ENCODE measurements at places on chromosomes 1 and 21.
A peak's percentile ranks its signal among the peaks of the same experiment; 100 is the strongest.

DNA sequence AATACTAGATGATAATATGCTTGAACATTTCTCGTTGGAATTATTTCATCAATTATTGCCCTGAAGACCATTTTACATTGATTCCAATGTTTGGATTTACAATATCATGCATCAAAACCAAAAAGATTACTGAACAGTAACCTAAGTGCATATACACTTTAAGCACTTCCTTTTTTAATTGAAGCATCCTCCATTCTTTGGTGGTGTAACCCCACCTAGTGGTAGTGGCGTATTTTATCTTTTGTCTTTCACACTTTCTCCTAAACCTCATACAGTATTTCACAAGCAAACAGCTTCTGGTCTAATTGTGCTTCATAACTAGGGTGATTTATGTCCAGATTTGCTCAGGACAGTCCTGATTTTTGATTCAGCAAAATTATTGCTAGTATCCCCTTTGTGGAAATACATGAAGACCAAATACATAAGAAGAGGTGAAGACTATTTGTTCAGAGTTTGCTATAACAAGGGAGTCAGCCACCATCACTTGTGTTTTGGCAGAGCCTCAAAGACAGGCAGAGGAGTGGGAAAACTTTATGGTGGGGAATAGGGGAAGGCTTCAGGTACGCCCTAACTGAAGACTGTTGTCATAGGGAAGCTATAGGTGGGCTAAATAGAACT lies 3.4 kb upstream of the NVL start:
- DNase-seq, result no peak

DNA sequence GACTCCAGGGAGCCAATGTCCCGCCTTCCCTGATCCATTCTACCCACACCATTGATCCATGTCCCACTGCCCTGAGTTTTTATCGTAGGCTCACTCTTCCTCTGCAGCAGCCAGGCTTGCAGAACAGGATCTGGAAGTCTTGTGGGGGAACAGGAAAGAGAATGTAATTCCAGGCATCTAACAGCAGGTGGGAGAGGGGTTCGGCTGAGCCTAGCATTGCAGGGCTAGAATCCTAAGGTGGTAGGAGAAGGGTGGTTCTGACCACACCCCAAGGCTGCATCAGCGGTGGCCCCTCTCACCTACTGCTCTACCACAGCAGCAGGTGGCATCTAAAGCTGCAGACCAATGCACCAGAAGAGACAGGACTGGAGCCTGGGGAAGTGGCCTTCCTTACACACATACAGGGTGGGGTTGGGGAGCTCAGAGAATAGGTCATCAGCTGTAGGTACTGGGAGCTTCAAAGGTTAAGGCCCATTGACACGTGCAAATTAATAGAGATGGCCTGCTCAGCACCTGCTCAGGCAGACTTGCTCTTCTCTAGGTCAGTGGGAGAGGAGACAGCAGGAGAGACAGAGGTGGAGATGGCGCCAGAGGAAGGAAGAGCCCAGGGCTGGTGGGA lies 20.5 kb downstream of the KNCN start:
- DNase-seq, result no peak

GRCh38 chr1:25684216-25684965 lies 67.8 kb downstream of the MAN1C1 start:
- no peak for DNase-seq

DNA sequence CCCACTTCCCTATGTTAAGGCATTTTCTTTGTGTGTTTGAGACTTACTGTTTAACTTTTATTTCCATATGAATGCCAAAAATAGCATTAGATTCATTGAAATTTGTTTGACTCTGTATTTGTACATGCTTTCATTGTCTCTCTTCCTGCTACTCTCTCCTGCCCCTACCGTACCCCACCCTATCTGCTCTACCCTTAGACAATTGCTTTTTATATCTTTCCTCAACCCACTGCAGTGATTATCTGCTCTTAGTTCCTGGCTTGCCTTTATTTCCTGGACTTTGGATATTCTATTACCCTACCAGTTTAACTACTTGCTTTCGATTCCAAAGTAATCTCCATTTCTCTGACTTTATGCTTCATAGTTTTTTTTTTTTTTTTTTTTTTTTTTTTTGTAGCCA lies 10.5 kb downstream of the RAVER2 start:
- DNase-seq, result no peak

DNA sequence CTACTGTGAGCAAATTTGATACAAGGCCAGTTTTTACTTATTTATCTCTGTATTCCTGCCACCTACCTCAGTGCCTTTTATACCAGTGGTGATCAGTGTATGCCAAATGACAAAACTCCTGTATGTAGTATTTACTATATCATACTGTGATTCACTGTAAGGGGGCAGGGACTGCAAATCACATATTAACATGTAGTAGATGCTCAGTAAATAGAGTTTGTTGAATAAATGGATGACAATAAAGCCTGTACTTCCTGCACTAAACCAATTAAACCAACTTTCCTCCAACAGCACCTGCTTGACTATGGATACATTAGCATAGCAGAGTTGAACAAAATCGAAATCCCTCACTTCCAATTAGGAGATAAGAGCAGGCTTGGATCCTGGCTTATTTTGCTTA lies 73.3 kb upstream of the C1orf87 start:
- no peak for DNase-seq

- DNase-seq, result no peak
Measured at GRCh38 chr1:61808968-61809367, 66.7 kb downstream of the PATJ start.

DNA sequence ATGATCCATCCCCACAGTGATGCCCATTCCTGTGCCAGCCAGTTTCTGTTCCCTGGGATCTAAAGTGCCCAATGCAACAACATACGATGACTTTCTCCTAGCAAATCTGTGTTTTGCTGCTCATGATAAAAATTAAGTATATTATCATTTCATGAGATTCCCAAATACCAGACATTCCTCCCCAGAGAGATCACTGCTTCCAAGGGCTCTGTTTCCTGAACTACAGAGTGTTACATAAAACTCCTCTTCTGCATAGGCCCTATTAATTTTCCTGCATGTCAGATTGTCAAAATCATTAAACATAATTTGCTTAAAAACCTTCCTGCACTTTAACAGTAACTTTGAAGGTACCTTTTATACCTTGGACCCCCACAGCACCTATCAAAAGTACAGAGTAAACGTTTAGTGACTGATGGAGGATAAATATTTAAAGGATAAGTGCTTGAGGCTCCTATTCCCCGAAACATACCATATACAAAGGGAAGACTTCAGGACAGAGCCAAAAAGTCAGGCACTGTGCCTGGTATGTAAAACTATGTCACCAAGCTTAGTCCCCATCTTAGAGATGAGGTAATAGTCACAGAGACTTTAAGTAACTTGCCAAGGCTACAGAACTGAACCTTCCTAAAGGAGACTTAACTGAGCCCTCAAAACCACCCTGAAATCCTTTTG lies 50.2 kb downstream of the SLC25A24 start:
- no peak for DNase-seq

GRCh38 chr1:60245324-60245723 lies 171.8 kb upstream of the C1orf87 start:
- no peak for DNase-seq

DNA sequence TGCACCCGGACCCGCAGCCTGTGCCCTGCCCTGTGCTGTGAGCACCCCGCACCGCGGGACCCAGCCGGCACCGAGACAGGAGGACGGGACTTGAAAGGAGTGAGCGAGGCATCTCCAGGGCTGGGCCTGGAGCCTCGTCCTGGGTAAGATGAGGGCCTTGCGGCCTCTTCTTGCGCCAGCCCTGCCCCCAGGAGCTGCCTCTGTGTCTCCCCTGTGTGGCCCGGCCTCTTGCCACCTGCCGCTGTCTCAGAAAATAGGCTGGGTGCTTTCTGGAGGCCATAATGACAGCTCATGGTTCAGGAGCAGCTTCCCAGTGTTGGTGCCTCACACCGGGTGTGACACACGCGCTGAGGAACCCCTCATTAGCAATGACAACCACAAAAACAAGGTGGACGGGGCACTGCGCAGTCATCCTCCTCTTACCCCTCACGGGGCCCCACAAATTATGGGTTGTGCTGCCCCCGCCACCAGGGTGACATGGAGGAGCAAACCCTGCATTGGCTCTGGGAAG lies 161.5 kb upstream of the C1orf174 start:
- DNase-seq, result no peak

GRCh38 chr1:62038594-62039284 lies 155.9 kb upstream of the L1TD1 start:
- DNase-seq, result no peak

- no peak for DNase-seq
Measured at GRCh38 chr1:228812961-228813360, 77.7 kb downstream of the RHOU start.

DNA sequence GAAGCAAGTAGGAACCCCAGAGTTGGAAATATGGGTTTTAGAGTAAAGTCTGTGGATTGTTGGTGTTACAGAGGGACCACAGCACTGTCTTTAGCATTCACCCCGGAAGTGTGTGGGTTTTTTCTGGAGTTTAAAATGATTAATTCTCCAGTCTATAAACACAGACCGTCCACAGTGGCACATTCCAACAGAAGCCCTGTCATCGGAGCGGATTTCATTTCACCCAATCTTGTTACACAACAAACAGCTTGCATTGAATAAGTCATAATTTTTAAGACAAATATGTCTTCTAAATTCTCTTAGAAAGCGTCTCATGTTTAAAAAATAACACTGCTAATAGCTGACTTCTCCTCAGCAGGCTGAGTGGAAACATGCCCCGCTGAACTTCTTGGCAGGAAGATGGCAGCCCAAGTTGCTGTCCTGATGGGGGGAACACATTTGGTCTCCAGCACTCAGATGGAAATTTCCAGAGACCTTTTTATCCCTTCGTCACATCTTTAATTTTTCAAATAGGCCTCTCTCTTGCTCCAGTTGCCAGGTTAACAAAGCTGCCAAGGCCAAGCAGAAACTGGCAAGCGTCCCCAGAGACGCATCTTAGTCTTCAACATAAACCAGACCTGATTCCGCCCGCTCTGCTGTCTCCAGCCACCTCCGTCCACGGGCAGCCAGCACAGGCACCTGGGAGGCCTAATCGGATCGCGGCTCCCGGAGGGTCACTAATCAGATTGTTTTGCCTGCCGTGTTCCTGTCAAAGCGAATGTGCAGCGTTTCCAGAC lies 28.8 kb upstream of the SLC19A1 start:
- DNase-seq, result no peak

- no peak for DNase-seq
Measured at GRCh38 chr1:40421431-40422384, 28.6 kb upstream of the ZFP69B start.

- no peak for DNase-seq
Measured at GRCh38 chr1:240878631-240879030, 266.7 kb upstream of the GREM2 start.

- DNase-seq, result no peak
Measured at GRCh38 chr1:90510143-90510542, 207.0 kb downstream of the BARHL2 start.

- DNase-seq, result no peak
Measured at GRCh38 chr1:156906206-156906906, 12.8 kb downstream of the PEAR1 start.

DNA sequence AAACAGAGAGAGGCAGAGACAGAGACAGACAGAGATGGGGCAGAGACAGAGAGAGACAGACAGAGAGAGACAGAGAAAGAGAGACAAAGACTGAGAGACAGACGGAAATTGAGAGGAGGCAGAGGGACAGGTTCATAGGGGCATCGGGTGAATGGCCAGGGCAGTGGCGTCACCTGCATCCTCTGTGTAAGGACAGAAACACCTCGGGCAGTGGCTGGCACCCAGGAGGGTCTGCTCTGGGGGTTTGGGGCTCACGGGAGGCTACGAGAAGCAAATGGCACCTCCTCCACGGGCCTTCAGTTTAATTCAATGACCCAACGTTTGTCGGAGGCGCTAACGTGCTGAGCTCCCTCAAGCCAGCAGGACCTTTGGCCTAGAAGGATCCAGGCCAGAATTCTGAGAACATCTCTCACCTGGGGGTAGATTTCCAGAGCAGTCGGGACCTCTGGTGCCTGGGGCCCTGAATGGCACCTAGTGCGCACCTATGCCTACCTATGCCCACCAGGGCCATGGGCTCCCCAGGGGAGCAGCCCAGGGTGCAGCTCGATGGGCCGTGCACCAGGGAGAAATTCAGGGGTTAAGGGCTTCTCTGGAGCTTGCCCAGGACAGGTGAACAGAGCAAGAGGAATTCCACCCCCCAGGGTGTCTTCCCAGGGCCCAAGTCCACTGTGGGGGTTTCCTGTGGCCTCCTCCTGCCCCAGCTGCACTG lies 20.6 kb upstream of the PTTG1IP start:
- no peak for DNase-seq

GRCh38 chr1:204294357-204294756 lies 65.4 kb downstream of the PLEKHA6 start:
- no peak for DNase-seq

DNA sequence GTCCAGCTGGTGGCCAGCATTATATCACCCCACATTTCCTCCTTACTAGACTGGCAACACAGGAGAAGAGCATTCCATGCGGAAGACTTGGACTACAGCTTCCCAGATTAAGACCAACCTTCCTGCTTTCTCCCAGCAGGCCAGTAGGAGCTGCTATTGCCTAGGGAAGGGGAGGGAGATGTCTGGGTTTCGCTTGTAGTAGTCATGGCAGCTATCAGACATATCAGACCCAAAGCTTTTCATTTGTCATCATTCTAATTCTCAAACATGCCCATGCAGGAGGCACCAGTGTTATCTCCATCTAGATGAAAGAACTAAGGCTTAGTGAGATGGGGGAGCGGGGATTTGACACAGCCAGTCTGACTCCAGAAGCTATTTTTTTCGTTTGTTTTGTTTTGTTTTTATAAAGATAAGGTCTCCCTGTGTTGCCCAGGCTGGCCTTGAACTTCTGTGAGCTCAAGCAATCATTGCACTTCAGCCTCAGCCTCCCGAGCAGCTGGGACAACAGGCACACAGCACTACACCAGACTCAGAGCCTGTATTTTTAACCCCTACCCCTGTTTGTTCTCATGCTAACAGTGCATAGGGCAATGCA lies 4.5 kb downstream of the PLA2G2A start:
- peak; percentile 4 for DNase-seq

DNA sequence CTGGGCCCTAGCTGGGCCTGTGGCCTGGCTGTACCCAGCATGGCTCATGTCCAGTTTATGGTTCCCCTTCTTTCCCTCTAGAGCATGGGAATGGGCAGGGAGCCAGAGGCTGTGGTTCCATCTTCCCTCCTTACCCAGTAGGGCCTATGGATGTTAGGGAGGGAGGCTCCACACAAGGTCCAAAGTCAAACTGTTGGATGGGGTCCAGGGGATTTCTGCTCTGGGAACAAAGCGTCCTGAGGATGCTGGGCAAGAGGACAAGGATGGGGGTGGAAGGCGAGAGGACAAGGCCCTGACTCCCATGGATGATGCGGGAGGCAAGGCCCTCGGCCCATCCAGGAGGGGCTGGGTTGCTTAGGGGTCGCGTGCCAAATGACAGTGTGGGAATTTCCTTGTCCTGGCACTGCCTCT lies 17.3 kb downstream of the CSF1 start:
- no peak for DNase-seq

DNA sequence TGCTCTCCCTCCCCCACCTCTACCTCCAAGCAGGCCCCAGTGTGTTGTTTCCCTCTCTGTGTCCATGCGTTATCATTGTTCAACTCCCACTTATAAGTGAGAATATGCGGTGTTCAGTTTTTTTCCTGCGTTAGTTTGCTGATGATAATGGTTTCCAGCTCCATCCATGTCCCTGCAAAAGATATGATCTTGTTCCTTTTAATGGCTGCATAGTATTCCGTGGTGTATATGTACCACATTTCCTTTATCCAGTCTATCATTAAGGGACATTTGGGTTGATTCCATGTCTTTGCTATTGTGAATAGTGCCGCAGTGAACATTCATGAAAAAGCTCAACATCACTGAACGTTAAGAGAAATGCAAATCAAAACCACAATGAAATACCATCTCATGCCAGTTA lies 58.6 kb downstream of the DNAH14 start:
- DNase-seq, result no peak

- DNase-seq, result peak; percentile 42
Measured at GRCh38 chr1:116498789-116499628, 71.8 kb downstream of the CD58 start.

Measured in activated T-cell treated with anti-CD3 and anti-CD28 coated beads for 24 hours (primary cell).